Stimulated activated CD8-positive, alpha-beta memory T cell treated with anti-CD3 and anti-CD28 coated beads, Interleukin-2, amount 100 ng/mL, for 1 hour (primary cell): ENCODE measurements at places on chromosomes 12 and 14.

GRCh38 chr12:112165624-112166023 is 40.3 kb downstream of the TRAFD1 start:
- no peak for DNase-seq

DNA sequence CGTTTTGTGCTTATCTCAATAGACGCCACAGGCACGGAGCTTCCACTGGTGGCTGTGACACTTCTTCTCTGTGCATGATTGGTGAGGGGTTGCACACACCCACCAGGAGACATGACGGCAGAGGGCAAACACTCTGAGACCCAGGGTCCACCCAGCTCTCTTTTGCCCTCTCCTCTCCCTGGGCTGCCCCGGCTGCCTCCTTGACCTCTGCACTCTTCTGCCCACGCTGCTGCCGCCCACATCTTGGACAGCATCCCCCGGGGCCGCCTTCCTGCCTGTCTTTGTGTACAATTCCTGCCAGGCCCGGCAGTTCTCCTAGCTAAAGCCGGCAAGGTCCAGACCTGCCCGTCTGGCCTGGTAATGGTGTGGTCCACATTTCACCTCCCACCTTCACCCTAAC is 44.7 kb downstream of the DPF3 start:
- no peak for DNase-seq

DNA sequence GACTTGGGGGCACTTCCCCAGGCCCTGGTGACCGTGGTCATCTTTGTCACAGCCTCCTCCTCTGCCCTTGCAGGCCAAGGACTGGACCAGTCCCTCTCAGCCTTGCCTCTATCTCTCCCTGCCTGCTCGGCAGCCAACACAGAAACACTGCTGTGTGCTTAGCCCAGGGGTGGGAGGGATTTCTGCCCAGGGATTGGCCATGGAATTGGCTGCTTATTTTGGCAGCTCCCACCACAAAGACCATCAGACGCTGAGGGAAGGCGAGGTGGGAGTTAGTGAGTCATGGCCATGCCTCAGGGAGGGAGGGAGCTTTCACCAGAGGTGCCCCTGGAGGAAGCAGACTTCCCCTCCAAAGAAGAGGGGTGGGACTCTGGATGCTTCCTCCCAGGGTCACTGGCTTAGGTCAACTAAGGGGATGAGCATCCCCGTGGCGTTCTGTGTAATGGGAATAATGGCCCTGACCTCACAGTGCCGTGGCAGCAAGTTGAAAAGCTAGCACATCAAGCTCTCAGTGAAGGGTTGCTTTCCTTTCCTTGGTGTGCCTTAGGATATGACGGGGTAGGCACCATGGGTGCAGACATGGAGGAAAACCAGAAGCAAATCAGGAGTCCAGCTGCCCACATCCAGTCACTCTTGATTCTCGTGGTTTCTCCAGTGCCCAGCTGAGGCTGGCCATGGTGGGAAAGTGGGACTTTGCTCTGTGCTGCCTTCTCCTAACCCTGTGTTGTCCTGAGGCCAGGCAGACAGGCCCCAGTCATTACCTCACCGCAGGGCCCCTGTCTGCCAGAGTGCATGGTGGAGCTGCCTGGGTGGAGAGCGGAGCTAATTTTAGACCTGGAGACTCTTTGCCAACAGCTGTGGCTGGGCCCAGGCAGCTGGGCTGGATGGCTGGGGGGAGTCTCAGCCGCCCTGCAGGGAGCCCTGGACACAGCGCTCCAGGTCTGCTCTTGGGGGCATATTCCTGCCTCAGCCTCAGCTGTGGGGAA is 21.4 kb downstream of the B4GALNT3 start:
- DNase-seq: no peak

DNA sequence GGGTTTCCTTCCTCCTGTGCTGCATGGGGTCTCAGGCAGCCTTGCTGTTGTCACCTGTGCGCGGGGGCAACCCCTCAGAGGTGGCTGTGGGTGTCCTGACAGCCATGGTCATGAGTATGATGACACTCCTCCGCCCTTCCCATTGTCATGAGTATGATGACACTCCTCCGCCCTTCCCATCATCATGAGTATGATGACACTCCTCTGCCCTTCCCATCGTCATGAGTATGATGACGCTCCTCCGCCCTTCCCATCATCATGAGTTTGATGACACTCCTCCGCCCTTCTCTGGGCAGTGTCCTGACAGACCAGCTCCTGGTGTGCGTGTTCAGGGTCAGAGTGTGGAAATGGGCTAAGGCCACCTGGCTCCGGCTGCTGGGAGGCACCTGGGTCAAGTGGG is 40.0 kb downstream of the FBRSL1 start:
- DNase-seq: no peak

DNA sequence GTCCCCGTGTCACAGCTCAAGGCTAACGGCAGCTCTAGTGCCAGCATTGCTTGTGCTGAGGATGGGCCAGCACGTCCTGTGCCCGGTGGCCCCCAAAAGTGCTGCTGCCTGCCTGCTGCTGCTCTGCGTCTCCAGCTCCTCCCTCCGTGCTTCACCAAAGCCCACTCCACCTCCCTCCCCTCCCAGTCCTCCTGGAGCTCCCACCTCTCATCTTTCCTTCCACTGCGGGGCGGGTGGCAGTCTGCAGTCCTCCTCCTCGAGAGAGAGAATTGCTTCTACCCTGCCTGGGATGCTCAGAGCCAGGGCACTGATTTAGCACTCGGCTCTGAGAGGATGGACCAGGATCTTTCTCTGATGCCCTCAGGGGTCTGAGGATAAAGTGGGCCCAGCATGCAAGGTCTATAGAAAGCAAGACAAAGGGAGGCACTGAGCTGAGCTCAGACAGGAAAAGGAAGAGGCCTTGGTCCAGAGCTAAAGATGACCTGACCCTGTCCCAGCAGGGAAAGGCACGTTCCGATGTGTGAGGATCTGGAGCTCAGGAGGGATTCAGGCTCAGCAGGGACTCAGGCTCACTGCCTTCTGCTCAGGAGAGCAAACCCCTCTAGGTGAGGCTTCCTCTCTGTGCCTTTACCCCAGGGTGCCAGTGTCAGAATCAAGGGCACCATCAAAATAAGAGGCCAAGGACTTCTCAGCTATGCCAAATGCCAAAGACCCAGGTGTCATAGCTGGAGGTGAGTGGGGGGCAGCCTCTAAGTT is 113.1 kb upstream of the FKBP4 start:
- no peak for DNase-seq

GRCh38 chr12:65470256-65470655 is 191.8 kb downstream of the MSRB3 start:
- no peak for DNase-seq

DNA sequence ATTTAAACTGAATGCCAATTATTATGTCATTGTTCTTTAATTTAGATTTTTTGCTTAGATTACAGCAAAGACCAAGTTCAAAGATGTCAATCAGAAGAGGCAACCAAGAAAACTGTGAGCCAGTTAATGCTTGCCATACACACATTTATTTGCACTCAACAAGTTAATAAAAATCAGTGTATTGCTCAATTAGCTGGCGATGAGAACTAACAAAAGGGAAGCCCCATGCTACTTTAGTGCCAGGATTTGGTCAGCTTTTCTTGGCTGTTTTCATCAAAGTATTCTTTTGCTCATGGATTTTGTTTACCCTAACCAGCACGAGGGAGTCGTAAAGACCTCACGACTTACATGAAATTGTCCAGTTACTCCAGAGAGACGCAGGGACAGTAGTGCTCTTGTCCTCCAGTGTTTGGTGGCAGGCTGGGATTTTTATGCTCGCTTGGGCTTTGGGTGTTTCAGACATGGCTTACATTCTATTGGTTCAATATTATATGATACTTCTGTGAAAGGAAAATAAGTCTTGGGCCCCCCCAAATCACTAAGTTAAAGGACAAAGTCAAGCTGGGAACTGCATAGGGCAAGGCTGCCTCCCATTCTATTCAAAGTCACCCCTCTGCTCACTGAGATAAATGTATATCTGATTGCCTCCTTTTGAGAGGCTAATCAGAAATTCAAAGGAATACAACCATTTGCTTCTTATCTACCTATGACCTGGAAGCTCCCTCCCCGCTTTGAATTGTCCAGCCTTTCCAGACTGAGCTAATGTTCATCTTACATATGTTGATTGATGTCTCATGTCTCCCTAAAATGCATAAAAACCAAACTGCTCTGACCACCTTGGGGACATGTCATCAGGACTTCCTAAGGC is 7.4 kb upstream of the B4GALNT1 start:
- DNase-seq: no peak

DNA sequence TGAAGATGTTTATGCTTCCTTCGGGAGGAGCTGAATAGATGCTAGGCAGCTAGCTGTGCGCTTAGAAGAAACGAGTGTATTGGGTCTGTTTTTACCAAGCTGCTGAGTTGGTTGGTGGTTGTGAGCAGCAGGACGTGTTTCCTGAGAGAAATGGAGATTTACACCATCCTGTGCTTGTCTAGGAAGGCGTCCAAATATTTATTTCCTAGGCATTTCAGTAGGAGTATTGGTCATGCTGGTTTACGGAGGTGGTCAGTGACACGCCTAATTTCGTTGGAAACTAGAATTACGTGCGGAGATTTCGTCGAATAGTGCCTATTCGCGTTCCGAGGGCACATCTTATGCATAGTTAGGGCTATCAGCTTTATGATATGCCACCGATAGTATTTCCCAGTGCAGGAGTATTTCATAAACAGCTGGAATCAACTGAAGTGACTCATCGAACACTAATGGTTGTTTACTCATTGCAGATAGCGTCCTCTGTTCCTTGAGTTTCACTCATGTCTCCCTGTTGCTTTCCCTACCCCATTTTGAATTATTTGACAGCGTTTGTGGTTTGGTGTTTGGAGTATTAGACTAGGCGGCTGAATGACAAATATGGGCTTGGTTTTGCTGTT is 780 bp downstream of the TBC1D15 start:
- DNase-seq: no peak

DNA sequence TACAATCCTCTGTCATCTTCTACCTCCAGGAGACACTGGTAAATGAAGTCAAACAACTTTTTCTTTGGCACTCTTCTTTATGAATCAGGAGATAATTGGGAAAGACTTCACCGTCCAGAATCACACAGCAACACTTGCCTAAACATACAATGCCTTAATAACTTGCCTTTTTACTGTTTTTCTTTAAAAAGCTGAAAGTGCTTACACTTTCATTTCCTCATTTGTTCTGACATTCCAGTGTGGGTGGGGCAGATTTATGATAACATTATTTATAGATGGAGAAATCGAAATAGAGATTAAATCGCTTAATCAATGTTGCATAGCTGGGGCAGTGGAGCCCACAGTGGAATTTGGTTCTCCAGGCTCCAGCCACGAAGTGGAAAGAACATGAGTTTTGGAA is 2.8 kb upstream of the FRS2 start:
- DNase-seq: no peak

DNA sequence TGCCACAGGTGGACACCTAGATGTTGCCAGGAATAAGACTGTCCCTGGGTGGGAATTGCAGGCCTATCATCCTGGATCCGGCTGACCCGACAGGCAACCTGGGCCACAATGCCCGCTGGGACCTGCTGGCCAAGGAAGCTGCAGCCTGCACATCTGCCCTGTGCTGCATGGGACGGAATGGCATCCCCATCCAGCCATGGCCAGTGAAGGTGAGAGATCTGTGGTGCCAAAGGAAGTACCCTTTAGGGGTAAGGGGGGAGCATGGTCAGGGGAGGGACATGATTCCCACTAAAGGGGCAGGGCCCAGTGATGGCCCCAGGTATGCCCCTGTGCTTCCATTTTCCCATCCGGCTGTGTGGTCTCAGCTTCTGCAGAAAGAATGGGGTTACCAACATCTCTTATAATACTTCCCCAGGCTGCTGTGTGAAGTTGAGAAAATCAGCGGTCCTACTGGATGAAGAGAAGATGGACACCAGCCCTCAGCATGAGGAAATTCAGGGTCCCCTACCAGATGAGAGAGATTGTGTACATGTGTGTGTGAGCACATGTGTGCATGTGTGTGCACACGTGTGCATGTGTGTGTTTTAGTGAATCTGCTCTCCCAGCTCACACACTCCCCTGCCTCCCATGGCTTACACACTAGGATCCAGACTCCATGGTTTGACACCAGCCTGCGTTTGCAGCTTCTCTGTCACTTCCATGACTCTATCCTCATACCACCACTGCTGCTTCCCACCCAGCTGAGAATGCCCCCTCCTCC is 8.6 kb upstream of the OAS2 start:
- DNase-seq: no peak

- no peak for DNase-seq
Observed at GRCh38 chr14:31854508-31855075, 222.5 kb upstream of the ARHGAP5 start.

GRCh38 chr12:91871751-91872150 is 273.9 kb downstream of the BTG1 start:
- DNase-seq: no peak

GRCh38 chr12:70831543-70831942 is 89.0 kb downstream of the PTPRR start:
- DNase-seq: no peak

GRCh38 chr12:94805749-94806529 is 155.6 kb upstream of the TMCC3 start:
- no peak for DNase-seq

DNA sequence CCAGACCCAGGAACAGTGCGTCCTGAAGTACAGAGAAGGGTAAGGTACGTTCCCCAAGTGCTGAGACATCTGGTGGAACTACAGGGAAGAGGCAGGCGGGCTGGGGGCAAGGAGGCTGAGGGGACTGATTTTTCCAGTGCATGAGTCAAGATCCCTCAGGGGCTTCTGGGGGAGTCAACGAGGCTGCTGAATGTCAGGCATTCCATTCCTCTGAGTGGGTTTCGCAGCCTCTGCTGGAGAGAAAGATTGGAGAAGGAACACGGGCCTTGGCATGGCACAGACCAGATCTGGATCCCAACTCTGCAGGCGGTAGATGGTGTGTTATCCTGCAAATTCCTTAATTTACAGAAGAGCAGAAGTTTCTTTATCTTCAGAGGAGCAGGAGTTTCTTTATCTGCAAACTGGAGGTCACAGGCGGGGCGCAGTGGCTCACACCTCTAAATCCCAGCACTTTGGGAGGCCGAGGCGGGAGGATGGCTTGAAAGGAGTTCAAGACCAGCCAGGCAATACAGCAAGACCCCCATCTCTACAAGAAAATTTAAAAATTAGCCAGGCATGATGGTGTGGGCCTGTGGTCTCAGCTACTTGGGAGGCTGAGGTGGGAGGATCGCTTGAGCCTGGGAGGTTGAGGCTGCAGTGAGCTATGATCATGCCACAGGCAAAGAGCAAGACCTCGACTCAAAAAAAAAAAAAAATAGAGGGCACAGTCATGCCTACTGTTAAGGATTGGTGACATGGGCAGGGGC is 132.6 kb upstream of the MAP1LC3B2 start:
- no peak for DNase-seq

DNA sequence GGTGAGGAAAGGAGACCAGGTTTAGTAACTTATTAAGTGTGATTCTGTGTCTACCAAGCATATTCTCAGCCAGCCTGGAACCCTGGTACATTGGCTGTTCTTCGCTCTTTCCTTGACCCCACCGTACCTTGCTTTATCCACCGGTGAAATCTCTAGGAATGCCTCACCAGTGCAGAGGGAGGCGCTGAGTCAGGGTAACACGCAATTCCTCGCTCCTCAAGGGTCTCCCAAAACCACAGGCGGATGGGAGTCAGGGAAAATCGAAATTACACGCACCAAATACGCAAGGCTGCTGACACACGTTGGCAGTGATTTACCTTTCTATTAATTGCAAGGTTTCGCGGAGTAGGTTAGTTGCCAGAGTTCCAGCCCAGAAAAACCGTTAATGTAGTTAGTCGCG is 845 bp downstream of the L3HYPDH start:
- DNase-seq: no peak

- DNase-seq: no peak
Observed at GRCh38 chr12:56766535-56766934, 3.4 kb downstream of the HSD17B6 start.
